ENCODE measurements at places on chromosomes 16 and 17. TPM values are rescaled to one million over a fixed set of nuclear protein-coding genes. Genes with fewer than 3 reads are reported as not detected.

- no peak for DNase-seq
Observed at GRCh38 chr17:72184805-72185204, 64.0 kb downstream of the SOX9 start.

DNA sequence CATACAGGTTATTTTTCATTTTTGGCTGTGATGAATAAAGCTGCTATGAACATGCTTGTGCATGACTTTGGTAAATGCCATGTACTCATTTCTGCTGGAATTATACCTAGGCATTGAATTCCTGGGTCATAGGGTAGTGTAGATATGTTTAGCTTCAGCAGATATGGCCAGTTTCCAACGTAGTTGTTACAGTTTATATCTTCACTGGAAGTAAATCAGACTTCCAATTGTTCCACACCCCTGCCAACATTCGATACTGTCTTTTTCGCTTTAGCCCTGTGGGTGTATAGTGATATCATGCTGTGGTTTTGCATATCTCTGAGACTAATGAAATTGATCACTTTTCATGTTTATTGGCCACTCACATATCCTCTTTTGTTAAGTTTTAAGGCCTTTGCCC lies 50.4 kb downstream of the ARHGAP27 start:
- DNase-seq: peak; percentile 88

DNA sequence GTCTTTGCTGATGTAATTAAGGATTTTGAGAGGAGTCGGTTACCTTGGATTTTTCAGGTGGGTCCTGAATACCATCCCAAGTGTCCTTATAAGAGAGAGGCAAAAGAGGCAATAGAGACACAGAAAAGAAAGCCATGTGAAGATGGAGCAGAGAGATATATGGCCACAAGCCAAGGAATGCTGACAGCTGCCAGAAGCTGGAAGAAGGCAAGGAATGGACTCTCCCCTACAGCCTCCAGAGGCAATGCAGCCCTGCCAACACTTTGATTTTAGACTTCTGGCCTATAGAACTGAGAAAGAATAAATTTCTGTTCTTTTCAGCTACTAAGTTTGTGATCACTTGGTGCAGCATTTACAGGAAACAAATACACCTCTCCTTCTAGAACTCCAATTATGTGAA lies 8.2 kb upstream of the RNFT1 start:
- no peak for DNase-seq

Gene RBFOX1
- not detected for total RNA-seq

DNA sequence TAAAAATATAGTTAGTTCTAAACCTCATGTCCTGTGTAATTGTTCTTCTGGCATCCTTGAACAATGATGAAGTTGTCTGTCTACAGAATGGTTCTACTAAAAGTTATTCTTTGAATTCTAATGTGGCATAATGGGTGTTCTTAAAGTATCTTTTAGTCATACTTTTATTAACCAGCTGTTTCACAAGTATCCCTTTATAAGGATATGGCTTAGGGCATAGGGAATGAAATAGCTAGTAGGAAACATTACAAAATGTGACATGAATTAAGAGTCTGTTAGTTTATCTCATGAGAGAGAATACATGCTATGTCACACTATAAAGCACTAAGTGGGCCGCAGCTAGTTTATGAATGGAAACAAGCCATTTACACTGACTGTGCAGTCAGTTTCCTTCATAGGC lies 26.3 kb upstream of the CAPNS2 start:
- DNase-seq: no peak

- no peak for DNase-seq
Observed at GRCh38 chr17:35185849-35186248, 8.3 kb downstream of the SLC35G3 start.

Gene SPNS2
- 3.9 TPM for total RNA-seq

Gene C16orf46
- total RNA-seq: 0.26 TPM

Gene DLX4
- total RNA-seq: not detected

- DNase-seq: peak; percentile 81
Observed at GRCh38 chr17:42553161-42553818, 567 bp downstream of the HSD17B1 start.

DNA sequence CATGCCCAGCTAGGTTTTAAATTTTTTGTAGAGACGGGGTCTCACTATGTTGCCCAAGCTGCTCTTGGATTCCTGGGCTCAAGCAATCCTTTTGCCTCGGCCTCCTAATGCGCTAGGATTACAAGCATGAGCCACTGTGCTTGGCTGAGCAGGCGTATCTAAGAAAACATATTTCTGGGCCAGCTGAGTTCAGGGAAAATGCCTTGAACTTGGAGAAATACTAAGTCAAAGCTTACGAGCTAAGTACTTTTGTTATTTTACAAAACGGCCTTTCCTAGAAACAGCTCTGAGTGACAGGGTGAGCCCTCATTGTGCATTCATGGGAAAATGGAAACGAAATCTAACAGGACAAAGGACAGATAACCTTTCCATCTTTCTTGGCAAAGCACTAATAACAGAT lies 24.7 kb downstream of the DNAI2 start:
- DNase-seq: no peak

DNA sequence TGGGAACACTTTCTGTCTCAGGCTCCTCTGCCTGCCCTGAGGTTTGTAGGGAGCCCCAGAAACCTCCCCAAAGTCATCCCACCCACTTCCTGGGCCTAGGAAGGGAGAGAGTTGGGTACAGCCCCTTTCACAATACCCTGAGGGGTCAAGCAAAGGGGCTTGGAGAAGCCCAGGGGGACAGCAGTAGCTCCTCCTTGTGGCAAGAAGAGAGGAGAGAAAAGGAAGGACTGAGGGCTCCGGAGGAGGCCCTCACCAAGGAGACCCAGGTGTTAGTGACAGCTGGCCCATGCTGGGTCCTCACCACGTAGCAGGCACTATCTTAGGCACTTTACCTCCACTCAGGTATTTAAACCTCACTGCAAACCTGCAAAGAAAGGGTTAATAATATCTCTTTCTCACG lies 112.8 kb downstream of the IRX5 start:
- no peak for DNase-seq

- DNase-seq: no peak
Observed at GRCh38 chr17:8611137-8611536, 19.4 kb downstream of the MYH10 start.

- no peak for DNase-seq
Observed at GRCh38 chr17:48792033-48792798, 24.8 kb downstream of the TTLL6 start.

Gene TNK1
- total RNA-seq: 11.8 TPM

Gene EVPLL
- 10.3 TPM for total RNA-seq

Gene MSLN
- total RNA-seq: 2.6 TPM

GRCh38 chr16:66224186-66224585 lies 142.3 kb upstream of the CDH5 start:
- no peak for DNase-seq

DNA sequence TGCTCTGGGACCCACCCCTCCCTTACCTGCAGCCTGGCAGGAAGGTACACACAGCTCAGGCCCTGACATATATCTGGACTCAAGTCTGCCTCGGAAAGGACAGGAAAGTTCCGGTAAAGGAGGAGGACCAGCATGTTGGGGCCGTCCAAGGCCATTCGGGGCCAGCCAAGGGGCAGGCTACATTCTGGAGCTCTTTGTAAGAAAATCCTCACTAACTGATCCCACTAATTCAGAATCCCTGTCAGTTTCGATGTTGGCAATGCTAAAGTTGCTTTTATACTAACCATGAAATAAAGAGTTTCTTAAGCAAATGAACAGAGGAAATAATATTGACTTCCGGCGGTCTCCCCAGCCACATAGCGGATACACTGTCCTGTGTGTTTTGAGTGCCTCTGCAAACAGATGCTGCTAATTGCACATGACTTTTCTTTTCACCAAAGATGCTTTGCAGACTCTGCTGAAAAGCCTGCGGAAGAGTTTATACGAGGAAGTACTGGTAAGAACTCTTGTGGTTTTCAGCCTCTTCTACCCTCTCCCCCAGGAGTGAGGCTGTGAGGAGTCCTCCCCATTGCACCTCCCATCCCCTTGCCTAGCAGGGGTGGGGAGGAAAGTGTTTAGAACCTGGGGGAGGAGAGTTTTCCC lies 54.8 kb downstream of the PLXDC1 start:
- no peak for DNase-seq

GRCh38 chr17:14317383-14317782 lies 16.5 kb downstream of the HS3ST3B1 start:
- DNase-seq: no peak

Gene PGAP3
- total RNA-seq: 10.8 TPM

DNA sequence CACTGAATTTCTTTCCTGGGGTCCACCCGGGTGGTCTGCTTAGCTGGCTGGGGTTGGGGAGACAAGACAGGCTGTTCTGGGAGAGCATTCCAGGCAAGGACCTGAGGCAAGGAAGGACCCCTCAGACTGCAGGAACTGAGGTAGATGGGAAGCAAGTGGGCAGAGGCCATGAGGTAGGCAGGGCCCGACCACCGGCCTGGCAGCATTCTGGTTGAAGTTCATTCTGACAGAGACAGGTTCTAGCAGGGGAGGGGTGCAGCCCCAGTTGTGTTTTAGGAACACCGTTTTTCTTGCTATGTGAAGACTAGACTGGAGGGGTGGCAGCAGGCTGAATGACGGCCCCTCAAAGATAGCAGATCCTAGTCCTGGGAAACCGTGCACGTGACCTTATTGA lies 17.5 kb downstream of the B9D1 start:
- DNase-seq: no peak

Gene PRSS8
- 15.0 TPM for total RNA-seq

Gene CCL16
- not detected for total RNA-seq

DNA sequence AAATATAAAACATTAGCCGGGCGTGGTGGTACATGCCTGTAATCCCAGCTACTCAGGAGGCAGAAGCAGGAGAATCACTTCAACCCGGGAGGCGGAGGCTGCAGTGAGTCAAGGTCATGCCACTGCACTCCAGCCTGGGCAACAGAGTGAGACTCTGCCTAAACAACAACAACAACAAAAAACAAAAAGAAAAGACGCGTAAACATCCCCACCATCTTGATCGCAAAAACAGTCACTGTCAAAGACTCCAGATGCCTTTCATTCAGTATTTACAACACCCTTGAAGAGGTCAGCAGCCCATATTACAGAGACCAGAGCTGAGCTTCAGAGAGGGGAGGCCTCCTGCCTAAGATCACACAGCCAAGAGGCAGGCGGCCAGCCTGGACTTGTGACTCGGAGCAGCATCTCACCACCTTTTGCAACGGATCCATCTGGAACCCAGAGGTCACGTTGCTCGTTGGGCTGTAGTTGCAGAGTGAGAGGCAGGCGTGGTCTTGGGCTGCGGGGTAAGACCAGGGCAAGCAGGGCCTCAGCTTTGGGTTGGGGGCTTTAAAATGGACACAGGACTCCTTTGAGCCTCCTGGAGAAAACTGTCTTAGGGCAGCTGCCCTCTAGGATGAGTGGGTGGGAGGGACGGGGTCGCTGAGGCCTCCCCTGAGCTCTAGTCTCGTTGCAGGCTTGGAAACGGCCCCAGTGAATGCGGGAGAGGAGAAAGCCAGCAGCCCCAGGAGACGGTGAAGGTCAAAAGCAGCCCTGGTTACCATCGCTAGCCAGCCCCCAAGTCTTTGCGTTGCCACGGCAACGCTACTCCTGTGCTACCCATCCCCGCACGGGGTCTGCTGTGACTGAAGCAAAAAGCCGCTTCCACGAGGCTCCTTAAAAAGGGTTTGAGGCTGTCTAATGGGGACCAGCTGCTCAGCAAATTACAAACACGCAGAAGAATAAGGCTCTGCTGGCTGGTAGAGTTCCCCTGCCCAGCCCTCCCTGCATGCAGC lies 26.1 kb downstream of the LGALS3BP start:
- DNase-seq: no peak

DNA sequence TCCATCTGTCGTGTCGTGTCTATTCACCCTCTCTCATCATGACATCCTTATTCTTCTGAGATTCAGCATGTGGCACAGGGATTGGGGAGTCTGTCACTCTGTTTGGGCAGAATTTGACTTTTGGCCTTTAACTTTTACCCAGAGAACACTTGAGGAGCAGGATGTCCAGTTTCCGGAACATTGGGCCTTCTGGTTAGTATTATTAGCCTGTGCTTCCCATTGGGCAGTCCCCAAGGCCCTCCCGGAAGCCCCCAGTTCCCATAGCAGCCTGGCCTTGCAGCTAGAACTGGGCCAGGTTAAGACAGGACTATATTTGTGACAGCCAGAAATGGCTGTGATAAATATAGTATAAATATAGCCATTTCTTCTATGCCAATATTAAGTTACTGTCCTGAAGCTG lies 9.6 kb downstream of the SCN4A start:
- no peak for DNase-seq

- DNase-seq: no peak
Observed at GRCh38 chr17:30840771-30841170, 9.0 kb downstream of the ATAD5 start.
